Activated B cell treated with CpG ODN at 0.5 μM for 24 hours (primary cell): ENCODE measurements at places on chromosomes 6 and 20.

GRCh38 chr6:138489846-138490245, 9.4 kb downstream of the NHSL1 start:
- DNase-seq: no peak

DNA sequence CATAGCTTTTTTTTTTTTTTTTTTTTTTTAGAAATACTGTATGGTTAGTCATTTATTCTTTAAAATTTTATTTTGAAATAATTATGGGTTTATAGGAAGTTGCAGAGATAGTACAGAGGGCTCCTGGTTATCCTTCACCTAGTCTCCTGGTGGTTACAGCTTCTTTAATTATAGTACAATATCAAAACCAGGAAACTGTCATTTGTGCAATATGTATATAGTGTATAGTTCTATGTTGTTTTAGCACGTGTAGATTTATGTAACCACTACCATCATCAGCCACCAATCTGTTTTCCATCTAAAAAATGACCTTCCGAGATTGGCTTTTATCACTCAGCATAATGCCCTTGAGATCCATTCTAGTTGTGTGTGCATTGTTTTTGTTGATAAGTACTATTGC, 54.7 kb downstream of the SLC22A2 start:
- DNase-seq: no peak

DNA sequence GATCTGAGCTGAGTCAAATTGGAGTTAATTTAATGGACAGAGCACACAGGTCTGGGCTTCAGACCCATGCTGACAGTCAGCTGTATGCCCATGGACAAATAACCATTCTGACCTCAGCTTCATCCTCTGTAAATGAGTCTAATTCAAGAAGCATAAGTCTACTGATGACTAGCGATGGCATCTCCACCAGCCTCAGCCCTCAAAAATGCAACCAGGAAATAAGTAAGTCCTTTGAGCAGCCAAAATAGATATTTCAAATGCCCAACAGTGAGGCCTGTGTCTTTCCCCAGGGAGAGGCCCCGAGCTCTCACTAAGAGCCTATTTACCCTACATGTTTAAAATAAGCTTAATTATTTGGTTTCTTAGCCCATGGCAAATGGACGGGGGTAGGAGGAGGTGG, 114.2 kb upstream of the MTHFD1L start:
- DNase-seq: no peak

DNA sequence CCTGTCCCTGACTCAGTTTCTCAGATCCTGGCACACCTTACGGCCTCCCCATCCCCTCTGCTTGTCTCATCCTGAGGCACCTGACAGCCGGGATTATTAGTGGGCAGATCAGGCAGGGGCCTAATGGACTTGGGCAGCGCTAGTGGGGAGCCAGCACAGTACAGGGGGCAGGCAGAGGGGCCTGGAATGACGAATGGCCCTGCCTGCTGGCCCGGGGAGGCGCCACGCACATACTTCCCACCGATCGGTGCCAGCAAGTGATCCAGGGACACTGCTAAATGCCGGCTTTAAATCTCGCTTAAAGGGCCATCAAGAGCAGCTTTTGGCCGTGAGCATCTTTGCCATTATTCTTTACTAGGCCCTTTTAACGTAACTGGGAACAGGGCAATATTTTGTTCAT, 188.4 kb downstream of the DHX35 start:
- DNase-seq: no peak

- no peak for DNase-seq
Observed at GRCh38 chr6:46528961-46529750, 37.9 kb upstream of the RCAN2 start.

DNA sequence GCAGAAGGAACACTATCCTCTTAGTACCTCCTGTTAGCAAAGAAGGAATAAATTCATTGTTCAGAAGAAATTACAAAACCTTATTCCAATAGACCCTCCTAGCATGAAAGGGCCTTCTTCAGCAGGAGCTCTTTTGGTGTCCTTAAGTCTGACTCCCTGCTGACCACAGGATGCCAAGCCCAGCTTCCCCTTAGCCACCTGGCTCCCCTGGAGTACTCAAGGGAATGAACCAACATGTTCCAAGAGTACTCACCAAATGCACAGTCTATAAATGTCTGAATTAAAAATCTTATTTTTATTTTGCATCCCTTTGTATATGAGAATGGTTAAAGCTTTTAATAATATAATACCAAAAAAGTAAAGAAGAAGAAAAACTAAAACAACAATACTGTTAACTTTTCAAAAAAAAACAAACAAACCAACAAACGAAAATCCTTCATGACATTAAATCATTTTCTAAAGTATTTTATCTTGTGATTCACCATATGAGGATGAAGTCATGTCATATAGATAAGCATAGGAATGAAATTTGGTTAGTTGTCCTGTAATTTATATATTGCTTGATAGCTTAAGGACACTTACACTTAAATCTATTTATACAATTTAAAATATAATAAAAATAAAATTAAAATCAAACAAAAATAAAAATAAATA, 1355.1 kb downstream of the HACE1 start:
- no peak for DNase-seq

DNA sequence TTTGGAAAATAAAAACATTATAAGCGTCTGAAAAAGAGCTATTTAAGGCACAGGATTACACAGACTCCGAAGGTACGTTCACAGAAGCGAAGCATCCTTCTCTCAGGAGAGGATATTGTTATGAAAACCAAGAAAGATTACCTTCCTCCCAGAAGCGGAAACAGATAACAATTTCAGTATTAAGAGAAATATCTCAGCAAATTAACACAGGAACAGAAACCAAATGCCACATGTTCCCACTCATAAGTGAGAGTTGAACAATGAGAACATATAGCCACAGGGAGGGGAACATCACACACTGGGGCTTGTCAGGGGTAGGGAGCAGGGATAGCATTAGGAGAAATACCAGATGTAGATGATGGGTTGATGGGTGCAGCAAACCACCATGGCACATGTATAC, 109.7 kb downstream of the CDK19 start:
- DNase-seq: no peak

- DNase-seq: no peak
Observed at GRCh38 chr6:39934131-39934757, at the start of gene MOCS1. MOCS1 (minus strand) TSS chr6:39934462; CDS start chr6:39934417, 45 bp downstream.
